ENCODE measurements at places on chromosomes 1 and 21. TPM values are rescaled to one million over a fixed set of nuclear protein-coding genes. Genes with fewer than 3 reads are reported as not detected.

GIPC2 gene
- 0.09 TPM for total RNA-seq

TTC39A gene
- 0.26 TPM for total RNA-seq

OR2T3 gene
- not detected for total RNA-seq

VHLL gene
- total RNA-seq: not detected

PCBP3 gene
- total RNA-seq: 1.1 TPM

CIART gene
- 4.9 TPM for total RNA-seq

GJA9 gene
- not detected for total RNA-seq

PEAR1 gene
- 0.09 TPM for total RNA-seq
